Activated CD4-positive, alpha-beta T cell treated with anti-CD3 and anti-CD28 coated beads, Interleukin-2, amount 50 U/mL, for 4 hours (primary cell): ENCODE measurements at places on chromosomes 1 and 21.

DNA sequence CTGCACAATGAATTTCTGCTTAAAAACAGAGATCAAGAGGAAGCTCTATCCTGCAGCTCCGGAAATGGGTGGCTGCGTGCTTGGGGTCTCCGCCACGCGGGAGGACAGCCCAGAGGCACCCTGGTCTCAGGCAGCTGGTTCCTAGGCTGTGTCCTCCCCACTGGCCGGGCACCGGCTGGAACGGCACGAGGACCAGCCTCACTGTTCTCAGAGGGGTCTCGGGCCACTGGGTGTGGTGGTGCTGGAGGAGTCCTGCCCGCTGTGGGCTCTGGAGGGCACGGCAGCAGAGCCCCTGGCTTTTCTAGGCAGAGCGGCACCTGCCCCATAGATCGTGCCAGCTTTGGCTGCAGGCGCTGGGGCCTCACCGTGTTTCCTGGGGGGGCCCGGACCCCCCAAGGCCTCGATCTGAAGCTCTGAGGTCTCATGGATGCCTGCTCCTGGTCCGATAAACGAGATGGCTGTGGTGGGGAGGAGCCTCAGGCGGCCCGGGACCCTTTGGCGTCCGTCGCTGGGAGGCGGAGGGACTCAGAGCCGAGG is 8.2 kb upstream of the RNF223 start:
- no peak for DNase-seq

DNA sequence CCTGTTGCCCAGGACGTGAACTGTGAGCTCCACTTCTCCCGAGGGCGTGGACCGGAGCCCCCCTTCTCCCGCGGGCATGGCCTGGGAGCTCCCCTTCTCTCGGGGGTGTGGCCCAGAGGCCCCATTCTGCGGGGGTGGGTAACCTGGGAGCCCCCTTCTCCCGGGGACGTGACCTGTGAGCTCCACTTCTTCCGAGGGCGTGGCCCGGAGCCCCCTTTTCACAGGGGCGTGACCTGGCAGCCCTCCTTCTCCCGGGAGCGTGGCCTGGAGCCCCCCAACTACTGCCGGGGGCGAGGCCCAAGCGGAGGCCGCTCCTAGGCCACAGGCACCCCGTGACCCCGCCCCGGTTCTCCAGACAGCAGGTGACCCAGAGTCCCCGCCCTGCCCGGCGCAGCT is 320 bp downstream of the C1orf174 start:
- no peak for DNase-seq

- no peak for DNase-seq
These were observed 1.6 kb upstream of the SH3BGRL3 start for GRCh38 chr1:26278303-26278702.

DNA sequence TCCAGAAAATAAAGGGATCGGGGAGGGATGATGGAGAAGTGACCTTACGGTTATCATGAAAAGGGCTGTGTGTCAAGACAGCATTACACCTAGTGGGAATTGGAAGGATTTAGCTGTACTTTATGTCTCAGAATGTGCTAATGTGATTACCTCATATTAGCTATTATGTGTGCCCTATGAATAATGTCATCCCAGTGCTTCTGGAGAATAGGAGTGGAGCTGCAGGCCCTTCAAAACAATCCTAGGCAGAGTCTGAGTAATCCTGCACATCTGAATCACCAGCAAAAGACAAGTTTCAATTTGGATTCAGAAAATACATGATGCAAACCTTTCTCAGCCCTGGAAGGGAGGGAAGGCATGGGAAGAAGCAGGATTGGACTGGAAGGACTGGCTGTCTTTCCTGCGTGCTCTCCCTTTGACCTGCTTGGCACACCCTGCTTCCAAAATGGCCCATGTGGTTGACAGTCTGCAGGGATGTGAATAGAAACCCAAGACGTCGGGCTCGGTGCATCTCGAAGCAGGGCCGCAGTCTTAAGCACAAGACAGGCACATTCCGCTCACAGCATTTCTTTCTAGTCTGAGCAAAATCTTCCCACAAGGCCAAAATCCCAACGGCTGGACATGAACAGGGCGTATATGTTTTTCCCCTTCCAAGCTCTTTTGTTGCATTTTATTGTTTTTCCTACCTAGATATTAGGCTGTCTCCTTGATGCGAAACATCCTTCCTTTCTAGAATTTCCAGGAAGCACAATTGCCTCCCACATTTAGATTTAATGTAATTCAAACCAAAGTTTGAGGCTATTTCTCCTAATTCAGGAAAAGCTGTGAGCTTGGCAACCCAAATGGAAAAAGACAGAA is 54.3 kb upstream of the TARBP1 start:
- DNase-seq: no peak

GRCh38 chr1:94852788-94853187 is 32.6 kb downstream of the SLC44A3 start:
- no peak for DNase-seq

GRCh38 chr1:27448982-27449381 is 41.0 kb downstream of the WASF2 start:
- DNase-seq: no peak

DNA sequence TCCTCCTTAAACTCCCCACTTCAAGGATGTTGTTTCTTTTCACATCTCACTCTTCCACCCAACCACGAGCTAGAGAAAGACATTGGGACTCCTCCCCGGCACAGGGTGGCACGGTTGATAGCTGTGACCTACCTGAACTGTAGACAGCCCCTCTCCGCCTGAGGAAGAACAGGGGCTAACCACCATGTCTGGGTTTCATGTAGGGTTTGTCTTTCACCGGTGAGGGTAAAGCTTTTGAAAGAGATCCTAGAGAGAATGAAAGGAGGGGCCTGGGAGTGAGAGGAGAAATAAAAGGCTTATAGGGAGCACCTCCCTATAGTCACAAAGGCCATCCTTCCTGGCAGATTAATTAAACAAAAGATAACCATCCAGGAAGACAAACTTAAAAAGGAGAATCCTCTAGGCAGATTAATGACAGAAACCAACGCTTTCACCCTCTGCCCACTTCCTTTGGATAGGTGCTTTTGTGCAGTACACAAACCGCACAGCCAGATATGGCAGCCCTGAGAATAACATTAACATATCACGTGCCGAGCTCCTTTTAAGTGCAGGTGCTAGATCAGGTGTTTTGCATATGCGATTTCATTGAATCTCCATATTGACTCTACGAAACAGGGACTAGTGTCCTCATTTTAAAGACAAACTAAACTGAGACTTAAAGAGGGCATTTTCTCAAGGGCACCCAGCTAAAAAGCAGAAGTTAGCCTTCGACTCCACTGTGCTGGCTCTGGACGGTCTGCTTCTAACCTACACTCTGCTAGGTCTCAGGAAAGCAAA is 178.1 kb upstream of the RUNX1 start:
- DNase-seq: peak; percentile 12

GRCh38 chr1:87348341-87349019 is 19.8 kb downstream of the LMO4 start:
- no peak for DNase-seq

GRCh38 chr1:27341525-27342252 is at the start of gene SYTL1:
TSS of gene SYTL1 (plus strand) at chr1:27342022. CDS start at chr1:27345335, 3,313 bp downstream.
- peak; percentile 49 for DNase-seq

DNA sequence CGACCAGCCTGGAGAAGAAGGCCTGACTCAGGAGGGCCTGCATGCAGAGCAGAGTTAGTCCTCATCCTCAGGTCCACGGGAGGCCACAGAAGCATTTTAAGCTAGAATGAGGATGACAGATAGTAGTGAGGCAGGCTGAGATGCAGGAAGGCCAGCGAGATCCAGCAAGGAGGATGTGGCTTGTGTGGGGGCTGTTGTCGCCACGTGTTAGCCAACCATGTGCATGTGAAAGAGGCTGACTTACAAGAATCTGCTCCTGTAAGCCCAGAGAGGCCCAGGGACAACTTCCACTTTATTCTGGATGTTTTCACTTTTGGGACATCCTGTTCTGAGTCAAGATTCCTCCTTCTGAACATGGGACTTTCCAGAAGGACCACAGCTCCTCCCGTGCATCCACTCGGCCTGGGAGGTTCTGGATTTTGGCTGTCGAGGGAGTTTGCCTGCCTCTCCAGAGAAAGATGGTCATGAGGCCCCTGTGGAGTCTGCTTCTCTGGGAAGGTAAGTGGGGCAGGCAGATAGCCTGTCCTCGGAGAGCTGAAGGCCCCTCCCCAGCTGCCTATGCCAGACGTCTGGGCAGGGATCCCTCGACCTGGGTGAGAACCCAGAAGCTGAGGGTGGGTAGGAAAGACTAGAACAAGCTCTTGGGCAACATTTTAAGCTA is at the start of gene SLAMF8:
TSS of gene SLAMF8 (plus strand) at position 433 of the 661 bp plus-strand sequence. CDS start at position 459, 26 bp downstream.
- no peak for DNase-seq

DNA sequence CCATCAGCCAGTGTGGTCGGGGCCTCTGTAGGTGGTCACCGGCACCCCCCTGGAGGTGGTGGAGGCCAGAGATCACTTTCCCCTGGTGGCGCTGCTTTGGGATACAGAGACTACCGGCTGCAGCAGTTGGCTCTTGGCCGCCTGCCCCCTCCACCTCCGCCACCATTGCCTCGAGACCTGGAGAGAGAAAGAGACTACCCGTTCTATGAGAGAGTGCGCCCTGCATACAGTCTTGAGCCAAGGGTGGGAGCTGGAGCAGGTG is 961 bp downstream of the RBM15 start:
- no peak for DNase-seq

DNA sequence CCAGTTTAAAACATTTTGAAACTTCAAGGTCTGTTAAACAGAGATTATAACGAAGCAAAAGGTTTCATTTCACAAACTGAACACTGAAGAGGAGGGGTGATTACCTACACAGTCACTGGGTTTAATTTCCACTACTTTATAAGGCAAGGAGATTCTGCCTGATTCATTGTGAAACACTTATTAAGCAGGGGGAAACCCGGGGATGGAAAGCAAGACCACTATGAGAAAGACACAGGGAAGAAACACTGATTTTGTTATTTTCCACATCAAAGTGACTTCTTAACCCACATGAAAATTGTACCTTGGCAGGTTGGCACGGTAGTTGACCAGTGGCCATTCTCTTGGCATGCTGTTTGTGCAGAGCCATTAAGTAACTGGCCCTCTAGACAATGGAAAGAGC is 8.1 kb upstream of the F5 start:
- no peak for DNase-seq

DNA sequence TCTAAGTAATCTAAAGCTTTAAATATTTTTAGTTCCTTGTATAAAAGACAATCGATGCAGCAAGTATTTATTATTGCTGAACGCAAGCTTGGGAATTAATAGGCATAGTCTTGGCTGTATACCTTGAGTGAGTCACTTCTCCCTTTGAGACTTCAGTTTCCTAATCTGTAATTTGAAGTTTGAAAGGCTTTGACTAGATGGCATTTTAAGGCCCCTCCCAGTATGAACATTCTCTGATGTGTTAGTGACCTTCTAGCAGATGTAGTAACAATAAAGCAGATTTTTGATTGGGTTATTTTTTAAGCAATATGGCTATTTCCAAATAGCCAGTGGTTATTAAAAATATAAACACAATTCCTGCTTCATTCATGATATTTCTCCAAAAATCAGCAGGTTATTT is 58.2 kb downstream of the DUSP10 start:
- DNase-seq: no peak

DNA sequence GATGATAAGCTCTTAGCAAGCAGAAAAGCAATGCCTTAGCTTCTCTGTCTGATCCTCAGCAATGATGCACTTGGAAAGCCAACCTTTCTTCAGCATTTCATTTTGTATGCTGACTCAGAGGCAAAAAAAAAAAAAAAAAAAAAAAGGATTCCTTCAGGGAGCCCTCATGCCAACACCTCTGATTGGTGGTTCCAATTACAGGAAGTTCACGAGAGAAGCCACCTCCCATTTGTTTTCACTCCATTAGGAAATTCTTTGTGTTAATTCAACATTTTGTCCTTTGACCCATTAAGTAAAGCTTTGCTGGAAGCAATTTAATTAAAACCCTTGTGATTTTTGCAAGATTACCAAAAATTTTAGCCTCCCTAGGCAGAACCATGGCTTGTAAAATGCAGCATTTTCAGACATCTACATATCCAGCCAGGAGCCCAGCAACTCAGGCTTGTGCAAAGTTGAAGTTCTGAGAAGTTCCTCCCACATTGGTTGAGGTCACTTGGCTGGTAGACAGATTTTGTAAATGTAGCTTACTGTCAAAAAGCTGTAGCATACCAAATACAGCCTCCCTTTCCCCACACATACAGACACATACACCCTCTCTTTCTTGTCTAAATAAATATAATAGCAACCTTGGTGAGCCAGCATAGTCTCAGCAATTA is 27.1 kb upstream of the VTCN1 start:
- no peak for DNase-seq

- no peak for DNase-seq
These were observed 5.3 kb downstream of the DSCAM start for GRCh38 chr21:40841524-40842196.

- DNase-seq: no peak
These were observed 199.9 kb upstream of the JUN start for GRCh38 chr1:58983633-58984245.

GRCh38 chr1:24022581-24023361 is 42.6 kb upstream of the SRSF10 start:
- no peak for DNase-seq

GRCh38 chr1:7561936-7562728 is 209.0 kb upstream of the VAMP3 start:
- no peak for DNase-seq

GRCh38 chr1:31297277-31298247 is 730 bp downstream of the ZCCHC17 start:
- no peak for DNase-seq

DNA sequence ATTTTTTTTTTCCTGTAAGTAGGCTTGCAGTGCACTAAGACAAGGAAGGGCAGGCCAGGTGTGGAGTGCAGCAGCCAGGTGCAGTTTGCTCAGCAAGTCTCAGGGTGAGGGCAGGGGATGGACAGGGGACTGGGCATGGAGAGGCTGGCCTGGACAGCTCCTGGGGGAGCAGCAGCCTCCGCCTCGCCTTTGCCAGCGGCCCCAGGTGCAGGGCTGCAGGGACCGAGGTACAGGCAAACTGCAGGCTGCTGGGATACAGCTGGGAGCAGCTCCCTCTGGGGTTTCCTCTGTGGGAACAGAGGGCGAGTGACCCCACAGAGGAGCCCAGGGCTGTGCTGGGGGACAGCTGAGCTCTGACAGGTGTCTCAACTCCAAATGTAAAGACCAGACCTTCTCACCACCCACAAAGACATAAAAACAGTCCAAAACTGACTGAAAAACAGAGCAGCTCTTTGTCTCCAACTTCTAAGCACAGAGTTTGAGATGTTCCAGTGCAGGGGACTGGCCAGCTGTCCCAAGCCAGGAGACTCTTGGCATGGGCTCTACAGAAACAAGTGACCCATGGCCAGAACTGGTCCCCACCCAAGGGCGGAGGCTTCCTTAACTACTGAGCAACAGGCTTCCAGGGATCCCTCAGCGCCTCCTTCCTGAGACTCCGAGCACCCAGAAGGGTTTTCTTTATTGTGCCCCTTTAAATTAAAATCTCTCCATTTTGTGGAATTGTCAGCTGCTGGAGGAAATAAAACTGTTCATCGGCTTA is 27.7 kb upstream of the AJAP1 start:
- no peak for DNase-seq
